WERI-Rb-1 (cell line): ENCODE measurements at places on chromosomes 6 and 20.

GRCh38 chr6:121443971-121444541 lies 8.6 kb downstream of the GJA1 start:
- DNase-seq: no peak

- no peak for DNase-seq
Measured at GRCh38 chr20:34997131-34997561, 41.5 kb downstream of the MYH7B start.

- no peak for DNase-seq
Measured at GRCh38 chr6:53124131-53124800, 24.4 kb downstream of the GCM1 start.

DNA sequence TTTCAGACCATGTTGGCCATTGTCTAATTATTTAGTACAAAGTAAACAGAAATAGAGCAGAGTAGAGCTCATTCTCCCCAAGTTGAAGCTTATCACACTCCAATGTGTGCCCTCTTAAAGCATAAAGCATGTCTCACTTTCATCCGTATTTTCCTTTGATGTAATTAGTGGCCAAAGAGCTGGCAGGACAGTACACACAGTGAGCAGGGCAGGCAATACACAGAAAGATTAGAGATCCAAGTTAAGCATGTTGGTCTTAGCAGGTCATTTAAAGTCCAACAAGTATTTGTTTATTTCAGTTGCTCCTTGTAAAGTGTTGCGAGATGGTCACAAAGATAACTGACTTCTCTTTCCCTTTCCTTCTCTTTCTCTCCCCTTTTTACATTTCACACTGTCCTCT lies 47.2 kb downstream of the RFX6 start:
- no peak for DNase-seq

DNA sequence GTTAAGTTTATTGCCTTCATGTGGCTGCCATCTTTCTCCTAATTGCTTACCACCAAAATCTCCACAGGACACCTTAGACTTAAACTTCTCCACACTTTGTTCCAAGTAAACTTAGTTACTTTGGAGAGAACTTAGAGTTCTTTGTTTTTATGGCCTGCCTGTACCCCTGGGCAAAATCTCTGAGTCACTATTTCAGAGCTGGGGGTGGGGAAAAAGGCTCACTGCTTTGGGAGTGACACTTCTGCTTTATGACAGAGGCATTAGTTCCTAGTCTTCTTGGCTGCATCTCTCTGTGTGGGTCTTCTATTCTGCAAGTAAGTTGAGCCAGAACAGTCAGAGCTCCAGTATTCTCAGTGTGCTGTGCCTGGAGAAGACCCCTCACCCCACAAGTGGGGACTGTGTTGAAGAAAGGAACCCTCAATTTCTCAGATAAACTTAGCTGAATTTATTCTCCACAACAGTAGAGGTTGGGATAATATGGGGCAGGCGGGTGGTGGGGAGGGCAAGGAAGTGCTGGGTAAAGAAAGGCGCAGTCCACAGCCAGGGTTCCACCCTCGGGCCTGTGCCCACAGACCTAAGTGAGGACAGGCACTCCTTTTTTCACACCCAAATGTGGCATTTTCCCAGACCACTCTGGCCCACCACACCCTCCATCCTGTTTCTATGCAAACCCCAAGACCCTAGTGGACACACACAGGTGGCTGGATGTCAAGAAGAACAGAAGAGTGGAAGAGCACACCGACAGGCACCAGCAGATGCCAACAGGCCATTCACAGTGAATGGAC lies 636.6 kb upstream of the MAN1A1 start:
- no peak for DNase-seq

GRCh38 chr6:167766986-167767714 lies 59.6 kb upstream of the AFDN start:
- peak; percentile 53 for DNase-seq

GRCh38 chr6:149064660-149065015 lies 252.9 kb upstream of the TAB2 start:
- no peak for DNase-seq

- DNase-seq: no peak
Measured at GRCh38 chr6:12572896-12573827, 143.4 kb upstream of the PHACTR1 start.

DNA sequence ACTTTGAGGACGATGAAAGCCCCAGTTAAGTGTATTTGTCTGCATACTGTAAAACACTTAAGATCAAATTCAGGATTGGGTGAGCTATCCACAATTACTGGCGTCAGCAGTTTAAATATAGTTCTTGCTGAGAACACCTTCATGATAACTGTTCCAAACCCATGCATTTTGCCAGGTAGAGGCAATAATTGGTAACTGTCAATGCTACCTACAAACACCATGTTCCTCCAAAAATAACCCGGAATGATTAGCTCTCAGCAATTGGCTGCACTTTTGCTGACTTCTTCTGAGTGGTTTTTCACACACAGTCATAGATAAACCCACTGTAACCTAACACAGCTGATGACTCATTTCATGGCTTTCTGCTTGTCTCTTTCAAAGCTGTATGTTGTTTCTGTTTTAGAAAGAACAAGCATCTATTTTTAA lies 1358.6 kb upstream of the GJE1 start:
- no peak for DNase-seq

DNA sequence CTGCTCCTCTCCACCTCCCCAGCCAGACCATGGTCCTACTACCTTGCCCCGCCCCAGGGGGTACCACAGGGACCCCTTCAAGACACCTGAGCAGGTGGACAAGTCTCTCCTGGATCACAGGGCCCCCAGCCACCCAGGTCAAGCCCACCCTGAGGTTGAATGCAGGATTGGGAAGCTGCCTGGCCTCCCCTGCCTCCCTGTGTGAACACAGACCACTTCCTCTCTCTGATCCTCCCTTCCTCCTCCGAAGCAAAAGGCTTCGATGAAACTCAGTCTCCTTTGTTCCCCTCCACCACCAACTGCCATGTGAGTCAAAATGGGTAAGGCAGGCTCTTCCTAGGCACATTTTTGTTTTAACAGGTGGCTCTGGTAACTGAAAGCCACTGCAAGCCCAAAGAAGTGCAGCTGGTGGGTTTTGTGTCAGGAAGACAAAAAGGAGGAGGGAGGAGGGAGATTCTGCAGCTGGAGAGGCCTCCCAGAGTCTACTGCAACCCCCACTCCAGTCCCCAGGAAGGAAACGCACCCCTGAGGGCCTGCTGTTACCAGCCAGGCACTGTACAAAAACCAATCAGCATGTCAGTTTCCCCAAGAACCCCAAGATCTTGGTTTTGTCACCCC lies 5.4 kb downstream of the ADA start:
- no peak for DNase-seq

GRCh38 chr6:18186033-18186432 lies 30.8 kb downstream of the KDM1B start:
- DNase-seq: no peak

DNA sequence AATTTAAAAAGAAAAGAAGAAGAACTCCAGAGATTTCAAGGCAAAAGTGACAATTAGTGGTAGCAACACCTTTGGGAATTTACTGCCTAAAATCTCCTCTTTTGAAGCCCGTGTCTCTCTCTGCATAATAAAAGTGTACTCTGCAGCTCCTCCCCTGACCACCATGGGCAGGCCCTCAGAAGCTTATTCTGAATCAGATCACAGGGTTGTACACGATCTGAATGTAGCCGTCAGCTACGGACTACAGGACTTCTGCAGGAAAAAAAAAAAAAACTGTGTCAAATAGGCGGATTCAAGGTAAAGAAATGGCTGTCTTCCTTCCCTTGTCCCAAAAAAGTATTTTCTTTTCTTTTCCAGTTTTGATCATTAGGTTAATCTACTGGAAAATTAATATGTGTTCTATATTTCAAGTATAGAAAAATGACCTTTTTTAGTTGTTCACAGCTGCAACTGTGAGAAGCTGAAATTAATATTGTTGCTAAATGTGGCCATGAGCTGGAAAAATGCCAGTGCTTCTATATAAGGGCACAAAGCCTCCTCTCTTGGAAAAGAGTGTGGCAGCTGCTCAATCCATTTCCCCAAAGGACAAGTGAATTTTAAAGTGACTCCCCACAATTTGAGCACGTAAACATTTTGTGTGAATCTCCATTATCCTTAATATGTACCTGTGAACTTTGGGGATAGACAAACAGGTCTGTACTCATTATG lies 397.4 kb downstream of the C6orf118 start:
- no peak for DNase-seq

DNA sequence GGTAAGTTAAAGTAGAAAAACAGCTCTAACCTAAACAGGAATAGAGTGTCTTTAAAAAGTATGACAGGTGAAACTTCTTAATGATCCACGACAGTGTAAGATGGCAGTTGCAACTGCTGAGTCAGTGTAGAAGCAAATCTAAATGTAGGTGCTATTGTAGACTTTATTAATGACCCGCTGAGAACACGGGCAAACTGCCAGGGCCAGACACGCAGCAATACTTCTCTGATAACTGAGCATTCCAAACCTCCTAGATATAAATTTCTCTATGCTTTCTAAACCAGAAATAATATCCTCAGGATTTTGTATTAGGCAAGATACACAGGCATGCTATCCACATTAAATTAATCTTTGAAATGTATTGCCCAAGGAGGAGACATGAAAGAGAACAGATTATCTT lies 1076.4 kb downstream of the HACE1 start:
- DNase-seq: no peak

DNA sequence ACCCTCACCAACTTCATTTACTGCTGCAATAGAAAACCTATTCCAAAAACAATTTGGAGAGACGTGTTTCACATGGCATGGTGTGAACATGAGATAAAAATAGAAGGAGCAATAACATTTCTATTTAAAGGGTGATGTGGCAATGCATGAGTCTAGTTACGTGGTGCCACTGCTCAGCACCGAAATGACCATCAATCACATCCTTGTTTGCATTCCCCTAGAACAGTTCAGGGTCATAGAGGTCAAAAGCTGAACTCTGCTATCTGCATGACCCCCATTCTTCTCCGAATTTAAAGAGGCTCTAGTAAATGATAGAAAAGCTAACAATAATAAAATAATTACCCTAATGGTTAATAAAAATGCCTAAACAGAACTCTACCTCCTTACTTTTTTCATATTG lies 29.5 kb downstream of the ROS1 start:
- DNase-seq: no peak

- DNase-seq: no peak
Measured at GRCh38 chr20:16066571-16066970, 506.7 kb downstream of the KIF16B start.

DNA sequence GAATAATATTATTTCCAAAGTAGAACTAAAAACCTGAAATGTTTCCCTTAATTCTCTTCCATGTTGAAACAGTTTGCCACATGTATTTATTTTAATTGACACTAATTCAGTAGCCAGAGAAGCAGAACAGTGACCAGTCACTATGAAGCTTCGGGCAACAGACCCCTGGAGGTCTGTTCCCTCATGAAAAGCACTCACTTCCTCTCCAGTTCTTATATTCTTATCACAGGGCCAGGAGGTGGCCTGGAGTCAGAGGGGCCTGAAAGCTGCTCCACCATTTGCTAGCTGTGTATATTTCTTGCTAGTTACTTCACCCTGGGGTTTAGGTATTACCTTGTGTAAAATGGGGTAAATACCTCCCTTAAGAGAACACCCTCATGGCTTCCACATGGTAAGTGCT lies 49.1 kb downstream of the MAP7 start:
- DNase-seq: no peak

DNA sequence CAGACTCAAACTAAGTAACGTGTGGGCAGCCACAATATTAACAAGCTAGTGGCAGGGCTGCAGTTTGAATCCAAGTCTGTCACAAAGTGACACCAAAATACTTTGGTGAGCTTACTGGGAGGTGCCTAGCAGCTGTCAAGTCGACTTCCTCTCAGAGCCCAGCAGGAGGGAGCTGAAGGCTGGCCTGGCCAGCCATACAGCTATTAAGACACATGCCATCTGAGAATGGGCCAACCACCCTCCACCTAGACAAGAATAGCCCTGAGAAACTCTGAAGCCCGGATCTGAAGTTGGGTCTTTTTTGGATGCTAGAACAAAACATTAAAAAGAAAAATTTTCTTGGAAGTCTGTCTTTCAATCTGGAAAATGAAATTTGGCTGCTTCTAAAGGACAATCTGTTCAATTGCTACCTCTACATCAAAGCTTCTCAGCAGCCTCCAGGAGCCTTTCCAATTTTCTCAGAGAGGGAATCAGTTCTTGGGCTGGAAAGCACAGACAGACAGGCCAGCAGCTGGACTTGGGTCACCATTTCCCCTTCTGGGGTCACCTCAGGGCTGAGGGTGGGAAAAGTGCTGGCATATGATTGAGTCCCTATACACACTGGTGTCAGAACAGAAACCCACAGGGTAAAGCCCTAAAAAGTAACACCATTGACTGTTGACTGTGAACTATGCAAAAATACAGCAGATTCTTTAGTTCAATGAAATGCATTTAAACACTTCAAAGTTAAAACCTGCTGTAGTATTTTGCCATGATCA lies 42.9 kb downstream of the UQCC1 start:
- DNase-seq: peak; percentile 82

GRCh38 chr6:118187568-118188164 lies 280.6 kb downstream of the SLC35F1 start:
- DNase-seq: no peak

GRCh38 chr6:39344821-39345280 lies 22.3 kb upstream of the KCNK16 start:
- DNase-seq: peak; percentile 43

DNA sequence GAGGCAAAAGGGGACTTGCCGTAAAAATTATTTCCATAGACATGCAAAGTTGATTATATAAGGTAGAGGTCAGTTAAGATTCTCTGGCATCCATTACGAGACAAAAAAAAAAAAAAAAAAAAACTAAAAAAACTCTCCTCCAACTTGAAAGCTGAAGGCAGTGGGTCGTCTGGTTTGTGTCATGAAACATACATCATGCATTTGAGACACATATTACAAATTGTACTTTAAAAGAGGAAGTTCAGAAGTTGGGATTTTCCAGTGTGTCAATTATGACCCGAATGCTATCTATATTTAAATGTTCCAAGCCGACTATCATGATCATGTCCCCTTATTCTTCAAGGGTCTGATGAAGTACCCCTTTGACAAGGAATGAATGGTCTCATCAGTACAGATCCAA lies 125.1 kb downstream of the ZNF217 start:
- DNase-seq: no peak

- no peak for DNase-seq
Measured at GRCh38 chr6:63560801-63561287, 11.4 kb upstream of the LOC128125822 start.

- peak; percentile 96 for DNase-seq
Measured at GRCh38 chr6:27838058-27838944, 73.9 kb downstream of the OR2B2 start.

DNA sequence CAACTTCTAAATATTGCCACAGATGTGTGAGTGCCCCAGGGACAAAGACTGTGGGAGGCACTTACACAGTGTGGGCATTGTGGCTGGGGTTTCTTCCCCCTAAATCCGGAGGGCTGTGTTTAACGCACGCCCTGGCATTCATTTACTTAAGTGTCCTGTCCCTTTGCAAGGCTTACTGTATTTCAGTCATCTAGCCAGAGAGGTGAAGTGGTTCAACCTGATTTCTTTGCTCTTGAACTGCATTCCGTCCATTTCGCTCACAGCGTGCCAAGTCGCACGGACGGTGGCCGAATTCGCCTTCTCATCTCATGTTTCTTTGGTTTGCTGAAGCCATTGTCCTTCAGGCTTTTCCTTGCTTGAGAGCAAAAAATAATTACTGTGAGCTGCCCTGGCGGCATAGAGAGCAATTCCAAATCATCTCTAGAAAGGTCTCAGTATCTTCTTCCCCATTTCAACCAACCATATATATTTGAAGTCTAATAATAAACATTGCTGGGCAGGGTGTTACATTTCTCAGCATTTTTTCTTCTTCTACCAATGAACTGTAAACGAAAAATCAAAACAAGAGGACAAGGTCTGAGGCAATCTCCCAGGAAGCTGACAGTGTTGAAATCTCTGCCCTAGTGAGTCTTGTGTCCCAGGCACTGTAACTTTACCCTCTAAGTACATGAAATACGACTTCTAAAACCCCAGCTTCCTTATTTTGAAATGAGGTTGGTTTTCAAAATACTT lies 16.9 kb downstream of the SYTL3 start:
- no peak for DNase-seq
